Activated CD8-positive, alpha-beta memory T cell treated with anti-CD3 and anti-CD28 coated beads, Interleukin-2, amount 10 ng/mL, durations not matched to agents 7 days and 5 days (primary cell): ENCODE measurements at places on chromosomes 3 and 15. TPM values are rescaled to one million over a fixed set of nuclear protein-coding genes. Genes with fewer than 3 reads are reported as not detected.

DNA sequence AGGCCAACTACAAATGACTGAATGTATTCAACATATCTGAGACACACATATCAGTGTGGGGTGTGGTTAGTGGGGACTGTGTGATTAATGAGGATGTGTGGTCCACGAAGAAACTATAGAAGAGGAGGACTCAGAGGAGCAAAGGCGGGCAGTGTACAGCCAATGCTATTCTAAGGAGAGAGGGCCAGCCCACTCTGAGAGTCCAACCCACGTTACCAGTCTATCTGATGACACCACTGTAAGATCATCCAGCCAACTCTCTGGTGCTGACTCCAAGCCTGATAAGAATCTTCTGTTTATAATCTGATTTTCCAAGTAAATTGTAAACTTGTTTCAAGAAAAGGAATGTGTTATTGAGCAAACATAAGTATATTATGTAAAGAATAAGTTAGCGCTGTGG is 47.2 kb downstream of the MCF2L2 start:
- H3K4me1 ChIP-seq: peaks cover 12% of the 10 kb centered on the region
- H3K4me3 ChIP-seq: no peak overlapping the region
- no peak for DNase-seq
- peaks cover 3% of the 10 kb centered on the region for H3K36me3 ChIP-seq
- no peaks in the 10 kb centered on the region for H3K27me3 ChIP-seq
- no peak overlapping the region for H3K27ac ChIP-seq

- H3K36me3 ChIP-seq: peaks cover 6% of the 10 kb centered on the region
- no peaks in the 10 kb centered on the region for H3K27me3 ChIP-seq
- no peak overlapping the region for H3K4me3 ChIP-seq
- peak overlapping the region; percentile 37 for H3K27ac ChIP-seq
Measured at GRCh38 chr3:38004415-38005075, 14.0 kb downstream of the VILL start.

DNA sequence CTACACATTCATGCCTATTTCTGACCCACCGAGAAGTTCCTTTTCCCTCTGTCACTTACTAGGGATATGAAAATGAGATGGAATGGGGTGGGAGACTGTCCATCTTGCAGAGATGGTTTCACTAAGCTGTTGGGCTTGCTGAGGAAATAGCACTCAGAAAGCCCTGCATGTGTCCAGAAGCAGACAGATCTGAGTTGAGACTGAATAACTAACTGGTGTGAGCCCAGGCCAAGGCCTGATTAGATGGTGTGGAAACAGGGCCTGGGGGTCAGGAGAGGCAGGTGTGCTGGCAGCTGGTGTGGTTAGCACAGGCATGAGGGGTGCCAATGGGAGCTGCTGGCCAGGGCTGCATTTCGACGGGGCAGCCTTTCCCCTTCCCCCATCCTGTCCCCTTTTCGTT is 72.1 kb downstream of the CLSTN2 start:
- no peak overlapping the region for H3K27ac ChIP-seq
- no peaks in the 10 kb centered on the region for H3K36me3 ChIP-seq
- H3K4me3 ChIP-seq: no peak overlapping the region
- no peaks in the 10 kb centered on the region for H3K27me3 ChIP-seq

GRCh38 chr15:42591238-42591934 is 16.0 kb downstream of the STARD9 start:
- no peaks in the 10 kb centered on the region for H3K4me1 ChIP-seq
- no peaks in the 10 kb centered on the region for H3K27me3 ChIP-seq
- H3K36me3 ChIP-seq: peaks cover 7% of the 10 kb centered on the region
- no peak overlapping the region for H3K27ac ChIP-seq
- no peak overlapping the region for H3K4me3 ChIP-seq

GRCh38 chr15:93089727-93090305 is 805 bp upstream of the RGMA start:
- DNase-seq: no peak
- peak overlapping the region; percentile 17 for H3K4me3 ChIP-seq
- no peak overlapping the region for H3K27ac ChIP-seq
- H3K36me3 ChIP-seq: no peaks in the 10 kb centered on the region
- peaks cover 60% of the 10 kb centered on the region for H3K27me3 ChIP-seq
- H3K4me1 ChIP-seq: peaks cover 14% of the 10 kb centered on the region

DNA sequence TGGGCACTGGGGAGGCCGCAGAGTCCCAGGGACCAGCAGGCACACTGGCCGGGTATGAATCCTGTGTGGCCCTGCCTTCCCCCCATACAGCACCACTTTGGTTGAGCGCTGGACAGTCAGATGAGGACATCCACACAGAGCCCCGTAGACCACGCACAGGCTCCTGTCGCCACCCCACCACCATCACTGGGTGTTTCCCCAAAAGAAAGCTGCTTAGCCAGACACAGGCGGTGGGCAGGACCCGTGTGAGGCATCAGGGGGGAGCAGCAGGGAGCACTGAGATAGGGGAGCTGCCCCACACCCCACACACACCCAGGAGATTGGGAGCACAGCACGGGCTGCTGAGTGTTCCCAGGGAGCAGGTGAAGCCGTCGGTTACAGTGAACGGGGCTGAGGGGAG is 42.4 kb upstream of the SLC41A3 start:
- H3K4me1 ChIP-seq: no peaks in the 10 kb centered on the region
- no peak for DNase-seq
- H3K4me3 ChIP-seq: no peak overlapping the region
- H3K27me3 ChIP-seq: peaks cover 6% of the 10 kb centered on the region
- H3K27ac ChIP-seq: no peak overlapping the region

DNA sequence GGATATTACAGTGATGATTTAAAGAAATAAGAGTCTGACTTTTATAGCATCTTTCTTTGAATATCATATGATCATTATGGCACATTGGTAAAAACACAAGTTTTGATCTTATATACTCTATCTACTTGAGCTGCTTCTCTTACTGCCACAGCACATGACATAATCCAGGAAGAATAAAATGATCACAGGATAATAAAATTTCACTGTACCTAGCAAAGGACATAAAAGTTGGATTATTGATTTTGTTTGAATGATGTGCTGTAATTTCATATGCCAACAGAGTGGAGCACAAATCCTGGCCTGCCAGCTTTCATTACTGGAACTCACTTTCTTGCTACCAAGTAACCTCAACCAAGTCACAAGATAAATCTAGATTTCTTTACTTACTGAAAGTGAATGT is 162.1 kb upstream of the NANOGP8 start:
- H3K4me3 ChIP-seq: no peak overlapping the region
- H3K4me1 ChIP-seq: no peaks in the 10 kb centered on the region
- no peaks in the 10 kb centered on the region for H3K36me3 ChIP-seq

- H3K36me3 ChIP-seq: no peaks in the 10 kb centered on the region
- peak; percentile 70 for DNase-seq
- peaks cover 39% of the 10 kb centered on the region for H3K27me3 ChIP-seq
- H3K4me1 ChIP-seq: peaks cover 14% of the 10 kb centered on the region
Measured at GRCh38 chr15:41558400-41559238, at the start of gene TYRO3. TSS of gene TYRO3 (plus strand) at chr15:41559212. CDS start at chr15:41559258, 46 bp downstream.

- no peak overlapping the region for H3K27ac ChIP-seq
- H3K4me3 ChIP-seq: no peak overlapping the region
- no peak for DNase-seq
- H3K4me1 ChIP-seq: no peaks in the 10 kb centered on the region
- no peaks in the 10 kb centered on the region for H3K36me3 ChIP-seq
- peaks cover 28% of the 10 kb centered on the region for H3K27me3 ChIP-seq
Measured at GRCh38 chr15:66078929-66079275, 174.6 kb downstream of the MEGF11 start.

DNA sequence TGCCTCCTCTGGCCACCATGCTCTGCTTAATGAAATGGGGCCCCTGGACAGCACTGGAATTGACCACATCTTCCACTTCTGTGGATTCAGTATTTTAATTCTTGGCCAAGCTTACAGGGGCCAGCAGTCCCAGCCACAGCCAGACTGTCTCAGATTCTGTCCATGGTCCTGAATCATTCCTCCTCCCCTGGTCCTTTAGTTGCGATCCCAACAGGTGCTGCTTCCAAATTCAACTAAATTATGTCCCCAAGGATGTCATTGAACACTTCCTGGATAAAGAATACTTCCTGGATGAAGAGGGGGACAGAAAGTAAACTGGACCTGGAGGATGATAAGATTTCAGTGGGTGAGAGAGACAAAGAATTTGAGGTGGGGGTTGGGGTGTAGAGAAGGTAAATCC is 111.1 kb upstream of the FOXB1 start:
- H3K27me3 ChIP-seq: peaks cover 23% of the 10 kb centered on the region
- no peaks in the 10 kb centered on the region for H3K36me3 ChIP-seq
- H3K27ac ChIP-seq: no peak overlapping the region
- DNase-seq: no peak

DNA sequence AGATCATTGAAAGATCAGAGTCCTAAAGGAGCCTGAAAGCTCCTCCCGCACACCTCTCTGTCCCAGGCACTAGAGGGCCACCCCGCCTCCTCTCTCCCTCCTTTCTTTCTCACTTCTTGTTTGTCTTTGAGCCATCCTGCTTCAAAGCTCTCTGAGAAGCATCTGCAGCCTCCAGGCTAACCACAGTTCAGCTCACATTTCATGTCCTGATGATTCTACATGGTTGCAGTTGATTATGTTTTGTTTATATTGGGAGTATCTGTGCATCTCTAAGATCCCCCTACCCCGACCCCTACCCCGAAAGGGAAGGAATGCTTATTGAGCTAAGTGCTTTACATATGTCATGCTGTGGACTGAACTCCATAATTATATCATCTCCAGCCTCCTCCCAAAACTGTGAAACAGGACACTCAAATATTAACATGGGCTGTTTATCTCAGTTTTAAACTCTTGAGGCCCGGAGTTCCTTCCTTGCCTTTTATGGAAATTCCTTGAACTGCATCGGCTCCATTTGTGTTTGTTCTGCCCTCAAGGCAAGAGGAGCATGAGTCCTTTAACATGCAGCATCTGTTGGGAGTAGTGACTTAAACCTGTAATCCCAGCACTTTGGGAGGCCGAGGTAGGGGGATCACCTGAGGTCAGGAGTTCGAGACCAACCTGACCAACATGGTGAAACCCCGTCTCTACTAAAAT is 30.9 kb downstream of the MGLL start:
- H3K4me1 ChIP-seq: peaks cover 11% of the 10 kb centered on the region
- peak; percentile 66 for DNase-seq
- no peak overlapping the region for H3K4me3 ChIP-seq

- H3K36me3 ChIP-seq: no peaks in the 10 kb centered on the region
- no peak overlapping the region for H3K4me3 ChIP-seq
- no peak overlapping the region for H3K27ac ChIP-seq
- no peak for DNase-seq
- no peaks in the 10 kb centered on the region for H3K4me1 ChIP-seq
Measured at GRCh38 chr3:33202711-33203457, 15.7 kb downstream of the SUSD5 start.

GRCh38 chr15:43370310-43370974 is 401 bp downstream of the ZSCAN29 start:
- H3K27me3 ChIP-seq: no peaks in the 10 kb centered on the region
- DNase-seq: no peak
- peaks cover 52% of the 10 kb centered on the region for H3K36me3 ChIP-seq

GRCh38 chr15:59222906-59223550 is 16.4 kb downstream of the LDHAL6B start:
- no peak overlapping the region for H3K4me3 ChIP-seq
- no peaks in the 10 kb centered on the region for H3K27me3 ChIP-seq
- H3K27ac ChIP-seq: no peak overlapping the region
- peaks cover 10% of the 10 kb centered on the region for H3K36me3 ChIP-seq

GRCh38 chr3:100682854-100683760 is 26.2 kb upstream of the TFG start:
- DNase-seq: no peak
- no peaks in the 10 kb centered on the region for H3K36me3 ChIP-seq
- H3K4me3 ChIP-seq: no peak overlapping the region
- H3K27me3 ChIP-seq: peaks cover 9% of the 10 kb centered on the region
- no peaks in the 10 kb centered on the region for H3K4me1 ChIP-seq

- peaks cover 7% of the 10 kb centered on the region for H3K4me1 ChIP-seq
- no peaks in the 10 kb centered on the region for H3K27me3 ChIP-seq
Measured at GRCh38 chr3:187112934-187113793, 26.1 kb downstream of the RPL39L start.

- peak overlapping the region; percentile 21 for H3K4me3 ChIP-seq
- H3K36me3 ChIP-seq: peaks cover 30% of the 10 kb centered on the region
- no peaks in the 10 kb centered on the region for H3K27me3 ChIP-seq
- peaks cover 42% of the 10 kb centered on the region for H3K4me1 ChIP-seq
- H3K27ac ChIP-seq: peak overlapping the region; percentile 70
Measured at GRCh38 chr3:141243271-141243707, 11.7 kb downstream of the PXYLP1 start.

DNA sequence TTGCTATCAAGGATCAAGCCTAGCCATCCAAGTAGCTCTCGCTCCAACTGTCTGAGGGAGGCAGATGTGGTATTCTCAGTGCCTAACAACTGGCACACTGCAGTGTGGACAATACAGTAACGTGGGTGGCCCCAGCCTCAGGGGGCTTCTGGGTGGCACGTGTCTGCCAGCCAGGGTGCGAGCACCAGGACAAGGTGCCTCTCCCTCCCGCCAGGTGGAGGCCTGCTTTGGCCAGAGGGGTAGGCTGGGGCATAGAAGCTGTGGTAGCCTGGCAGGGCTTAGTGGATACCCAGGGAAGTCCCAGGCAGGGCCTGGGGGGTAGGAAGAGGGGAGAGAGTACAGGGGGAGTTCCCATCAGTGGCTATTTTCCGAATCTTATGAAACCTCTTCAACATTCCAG is 234.0 kb downstream of the PLCL2 start:
- H3K4me1 ChIP-seq: no peaks in the 10 kb centered on the region
- no peak overlapping the region for H3K4me3 ChIP-seq
- no peak overlapping the region for H3K27ac ChIP-seq
- H3K27me3 ChIP-seq: no peaks in the 10 kb centered on the region
- no peak for DNase-seq

DNA sequence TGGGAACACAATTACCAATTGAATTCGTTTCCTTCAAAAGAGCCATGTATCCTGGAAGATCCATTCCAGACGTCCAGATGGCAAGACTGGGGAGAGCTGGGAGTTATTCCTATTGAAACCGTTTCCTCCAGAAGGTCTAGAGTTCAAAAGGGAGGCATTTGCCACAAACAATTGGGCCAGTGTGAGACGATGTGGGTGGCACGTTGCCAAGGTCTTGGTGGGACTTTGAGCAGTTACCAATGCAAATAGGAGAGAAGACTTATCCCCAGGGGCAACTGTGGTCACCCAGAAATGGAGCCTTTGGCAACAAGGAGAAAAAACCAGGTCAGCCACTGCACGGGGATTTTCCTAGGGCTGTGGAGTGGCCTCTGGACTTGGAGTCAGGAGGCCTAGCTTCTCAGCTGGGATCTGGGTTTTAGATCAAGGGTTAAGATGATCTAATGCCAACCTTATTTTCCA is 29.6 kb upstream of the TLE3 start:
- no peaks in the 10 kb centered on the region for H3K4me1 ChIP-seq
- H3K4me3 ChIP-seq: no peak overlapping the region
- H3K27ac ChIP-seq: no peak overlapping the region

The ADAMTS7 gene
- total RNA-seq: 0.18 TPM

The TTLL13 gene
- 0.80 TPM for total RNA-seq

The SAMD7 gene
- total RNA-seq: not detected

The ACY1 gene
- total RNA-seq: 18.1 TPM

The SCAANT1 gene
- total RNA-seq: 1.3 TPM

The SNTN gene
- total RNA-seq: not detected

The HEXA gene
- 95.5 TPM for total RNA-seq

The USP13 gene
- total RNA-seq: 13.3 TPM

The NLGN1 gene
- total RNA-seq: not detected

The FAH gene
- total RNA-seq: 71.6 TPM

The HTR3E gene
- total RNA-seq: not detected

The NEK11 gene
- 0.96 TPM for total RNA-seq

The NEO1 gene
- 5.4 TPM for total RNA-seq

The POPDC2 gene
- total RNA-seq: 2.3 TPM
